ENCODE measurements at places on chromosomes 5 and 9. TPM values are rescaled to one million over a fixed set of nuclear protein-coding genes. Genes with fewer than 3 reads are reported as not detected.
A peak's percentile ranks its signal among the peaks of the same experiment; 100 is the strongest.

DMRT3 gene
- not detected for total RNA-seq

RLN2 gene
- 0.30 TPM for total RNA-seq

MLANA gene
- not detected for total RNA-seq

PPP3R2 gene
- total RNA-seq: not detected

PCDHGC3 gene
- total RNA-seq: 0.24 TPM

HSPA5 gene
- total RNA-seq: 260 TPM

PCDHGB4 gene
- 0.21 TPM for total RNA-seq

BRD3OS gene
- total RNA-seq: 14.9 TPM

WHRN gene
- 2.1 TPM for total RNA-seq

WDR38 gene
- total RNA-seq: not detected

SLCO6A1 gene
- not detected for total RNA-seq

DNA sequence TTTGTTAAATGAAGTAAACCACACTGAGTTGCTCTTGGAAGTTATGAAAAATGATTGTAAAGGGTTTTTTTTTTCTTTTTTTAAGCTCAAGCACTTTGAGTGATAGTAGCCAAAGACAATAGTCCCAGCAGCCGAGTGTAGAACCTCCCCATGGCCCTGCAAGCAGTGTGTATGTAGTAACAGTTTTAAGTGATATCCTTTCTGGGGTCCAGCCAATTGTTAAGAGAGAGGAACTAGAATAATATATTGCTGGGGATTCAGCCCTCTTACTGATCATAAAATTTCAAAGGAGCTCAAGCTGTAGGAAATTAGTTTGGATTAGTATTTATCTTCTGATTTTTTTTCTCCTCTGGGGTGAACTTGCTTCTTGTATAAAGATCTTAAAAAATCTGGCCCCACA is 43.2 kb downstream of the NPR3 start:
- no peaks in the 10 kb centered on the region for H3K4me1 ChIP-seq
- H3K27me3 ChIP-seq: no peaks in the 10 kb centered on the region
- H3K4me3 ChIP-seq: no peak overlapping the region
- no peak for DNase-seq
- no peak overlapping the region for H3K27ac ChIP-seq

GRCh38 chr9:133003671-133004090 is 25.2 kb downstream of the GFI1B start:
- no peaks in the 10 kb centered on the region for H3K4me1 ChIP-seq
- H3K27me3 ChIP-seq: peaks cover 23% of the 10 kb centered on the region
- no peak for DNase-seq
- no peak overlapping the region for H3K4me3 ChIP-seq
- no peaks in the 10 kb centered on the region for H3K36me3 ChIP-seq

DNA sequence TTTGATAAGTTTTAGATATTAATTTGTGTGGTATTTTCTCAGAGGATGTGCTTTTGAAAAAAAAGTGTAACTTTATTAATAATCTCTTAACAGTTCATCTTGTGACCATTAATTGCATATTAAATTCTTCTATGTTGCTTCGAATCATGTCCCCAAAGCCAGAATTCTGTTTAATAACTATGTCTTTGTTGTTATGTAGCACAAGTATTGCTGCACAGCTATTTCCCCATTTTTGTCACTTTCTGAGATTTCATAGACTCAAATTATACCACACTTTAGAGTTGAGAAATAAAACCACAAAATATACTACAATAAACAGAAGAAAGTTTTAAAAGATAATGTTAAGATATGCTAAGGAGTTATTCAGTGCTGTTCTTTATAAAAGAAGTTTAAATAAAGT is 2.8 kb downstream of the MEF2C start:
- no peak overlapping the region for H3K27ac ChIP-seq
- H3K36me3 ChIP-seq: no peaks in the 10 kb centered on the region
- DNase-seq: no peak
- no peak overlapping the region for H3K4me3 ChIP-seq
- peaks cover 49% of the 10 kb centered on the region for H3K27me3 ChIP-seq

GRCh38 chr9:120538339-120538738 is 41.6 kb downstream of the CDK5RAP2 start:
- H3K4me1 ChIP-seq: peaks cover 6% of the 10 kb centered on the region
- H3K27me3 ChIP-seq: no peaks in the 10 kb centered on the region
- no peak overlapping the region for H3K27ac ChIP-seq
- peaks cover 37% of the 10 kb centered on the region for H3K36me3 ChIP-seq

DNA sequence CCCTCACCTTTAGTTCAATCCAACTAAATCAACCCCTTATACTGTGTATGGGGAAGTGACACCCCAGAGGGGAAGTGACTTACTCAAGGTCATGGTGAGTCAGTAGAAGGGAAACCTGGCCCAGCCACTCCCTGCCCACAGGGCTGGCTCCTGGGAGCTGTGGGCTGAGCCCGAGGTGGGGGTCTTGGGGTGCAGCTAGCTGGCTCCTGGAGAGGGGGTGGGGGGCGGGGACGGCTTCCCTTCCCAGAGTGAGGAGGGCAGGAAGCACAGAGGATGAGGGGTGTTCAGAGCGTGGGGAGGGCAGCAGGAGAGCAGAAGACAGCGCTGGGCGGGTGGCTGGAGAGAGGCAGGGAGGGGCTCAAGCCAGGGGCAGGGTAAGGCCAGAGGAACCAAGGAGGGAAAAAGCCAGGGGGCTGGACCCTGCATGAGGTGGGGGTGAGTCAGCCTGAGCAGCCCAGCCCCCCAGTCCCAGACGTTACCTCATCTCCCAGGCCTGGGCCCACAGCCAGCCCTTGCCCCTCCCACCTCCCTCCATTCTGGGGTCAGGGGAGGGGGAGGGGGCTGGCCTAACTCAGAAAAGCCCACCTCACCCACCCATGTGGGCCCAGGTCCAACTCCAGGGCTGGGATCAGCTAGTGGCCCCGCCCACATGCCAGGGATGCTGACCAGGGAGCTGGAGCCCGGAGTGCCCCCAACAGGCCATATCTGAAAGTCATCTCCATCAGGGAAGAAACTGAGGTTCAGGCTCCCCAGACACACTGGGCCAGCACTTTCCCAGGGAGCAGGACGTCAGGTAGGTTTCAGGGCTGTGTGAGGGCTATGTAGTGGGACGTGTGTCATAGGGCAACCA is 2.8 kb downstream of the PDLIM7 start:
- DNase-seq: peak; percentile 73
- peaks cover 20% of the 10 kb centered on the region for H3K36me3 ChIP-seq
- H3K27me3 ChIP-seq: peaks cover 14% of the 10 kb centered on the region

DNA sequence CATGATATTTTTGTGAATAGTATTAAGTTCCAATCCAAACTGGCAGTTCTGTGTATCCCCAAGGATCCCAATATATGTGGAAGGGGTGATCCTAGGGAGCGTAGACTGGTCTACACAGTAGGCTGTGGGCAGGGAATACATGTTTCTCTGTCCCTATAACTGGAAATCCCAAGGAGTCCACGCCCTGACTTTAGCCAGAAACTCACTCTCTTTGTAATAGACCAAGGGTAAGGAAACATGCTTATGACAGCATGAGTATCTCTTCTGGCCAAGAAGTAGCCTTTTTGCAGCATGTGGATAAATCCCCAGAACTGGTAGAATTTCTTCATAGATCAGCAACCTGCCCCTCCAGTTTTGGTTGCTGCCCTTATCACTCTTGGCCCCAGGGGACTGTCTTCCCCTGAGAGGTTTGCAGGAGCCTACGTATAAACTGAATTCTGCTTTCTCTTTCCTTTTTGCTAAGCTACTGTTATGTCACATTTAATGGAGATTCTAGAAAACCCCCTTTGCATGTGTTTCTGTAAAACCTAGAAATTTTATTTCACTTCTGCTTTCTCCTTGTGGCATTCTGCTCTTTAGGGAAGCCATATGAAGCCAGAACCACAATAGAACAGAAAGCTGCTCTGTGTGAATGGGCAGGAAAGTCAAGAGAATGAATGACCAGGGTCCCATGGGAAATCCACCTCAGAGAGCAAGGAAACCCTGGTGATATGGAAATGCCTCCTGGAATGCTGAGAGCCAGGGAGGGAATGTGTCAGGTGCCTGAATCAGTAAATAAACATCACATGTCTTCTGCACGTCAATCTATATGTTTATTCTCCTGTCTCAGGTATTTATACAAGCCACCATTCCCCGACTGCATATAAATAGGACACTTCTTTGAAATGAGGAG is 3.5 kb downstream of the IFNA2 start:
- peak; percentile 74 for DNase-seq
- H3K4me1 ChIP-seq: peaks cover 11% of the 10 kb centered on the region
- H3K27ac ChIP-seq: no peak overlapping the region
- no peak overlapping the region for H3K4me3 ChIP-seq
- H3K36me3 ChIP-seq: no peaks in the 10 kb centered on the region

DNA sequence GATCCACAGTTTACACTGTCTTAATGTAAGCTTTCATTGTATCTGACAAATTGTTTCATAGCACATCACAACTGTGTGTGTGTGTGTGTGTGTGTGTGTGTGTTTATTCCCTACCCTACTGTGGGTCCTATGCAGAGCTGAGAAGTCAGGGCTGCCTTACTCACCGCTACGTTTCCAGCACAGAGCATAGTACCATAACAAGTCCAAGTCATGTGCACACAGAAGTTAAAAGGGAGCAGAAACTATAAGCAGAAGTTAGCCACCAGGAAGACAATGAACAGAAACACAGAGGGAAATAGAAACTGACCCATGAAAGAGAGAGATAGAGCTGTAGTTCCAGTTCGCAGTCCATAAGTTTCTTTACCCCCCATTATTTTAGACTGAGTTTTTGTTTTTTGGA is 38.2 kb upstream of the DMXL1 start:
- H3K4me1 ChIP-seq: peaks cover 23% of the 10 kb centered on the region
- no peaks in the 10 kb centered on the region for H3K27me3 ChIP-seq
- H3K27ac ChIP-seq: no peak overlapping the region
- H3K36me3 ChIP-seq: peaks cover 2% of the 10 kb centered on the region

GRCh38 chr9:78132701-78133058 is 101.1 kb upstream of the GNAQ start:
- H3K4me3 ChIP-seq: peak overlapping the region; percentile 47
- H3K4me1 ChIP-seq: peaks cover 20% of the 10 kb centered on the region
- peak overlapping the region; percentile 35 for H3K27ac ChIP-seq
- DNase-seq: peak; percentile 57
- peaks cover 16% of the 10 kb centered on the region for H3K27me3 ChIP-seq

- H3K4me3 ChIP-seq: no peak overlapping the region
- H3K36me3 ChIP-seq: no peaks in the 10 kb centered on the region
- DNase-seq: no peak
- no peaks in the 10 kb centered on the region for H3K27me3 ChIP-seq
- H3K4me1 ChIP-seq: no peaks in the 10 kb centered on the region
Observed at GRCh38 chr9:16358751-16359150, 511.7 kb downstream of the BNC2 start.

- no peak overlapping the region for H3K4me3 ChIP-seq
- no peaks in the 10 kb centered on the region for H3K4me1 ChIP-seq
- no peak overlapping the region for H3K27ac ChIP-seq
- DNase-seq: peak; percentile 65
- peaks cover 17% of the 10 kb centered on the region for H3K27me3 ChIP-seq
Observed at GRCh38 chr5:36305571-36306326, 4.0 kb upstream of the RANBP3L start.

DNA sequence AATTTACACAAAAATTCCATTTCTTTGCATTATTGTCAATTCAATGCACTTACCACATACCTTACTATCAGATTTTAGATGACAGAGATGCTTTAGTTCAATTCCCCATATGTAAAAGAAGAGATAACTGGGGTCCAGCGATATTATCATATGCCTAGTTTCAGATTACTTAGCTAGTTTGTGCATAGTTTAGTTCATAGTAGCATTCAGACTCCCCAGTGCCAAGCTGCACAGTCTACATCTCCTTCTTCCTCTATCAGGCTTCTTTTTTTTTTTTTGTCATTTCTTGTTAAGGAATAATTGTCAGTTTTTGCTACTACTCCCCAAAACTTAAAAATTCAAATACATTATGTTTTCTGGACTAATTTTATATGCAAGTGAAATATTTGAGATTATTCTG is 175.0 kb downstream of the SSBP2 start:
- peaks cover 4% of the 10 kb centered on the region for H3K4me1 ChIP-seq
- no peaks in the 10 kb centered on the region for H3K36me3 ChIP-seq
- no peaks in the 10 kb centered on the region for H3K27me3 ChIP-seq
- H3K4me3 ChIP-seq: no peak overlapping the region
- no peak for DNase-seq
- no peak overlapping the region for H3K27ac ChIP-seq

- H3K4me1 ChIP-seq: peaks cover 31% of the 10 kb centered on the region
- peaks cover 41% of the 10 kb centered on the region for H3K36me3 ChIP-seq
- no peak overlapping the region for H3K4me3 ChIP-seq
- H3K27me3 ChIP-seq: no peaks in the 10 kb centered on the region
Observed at GRCh38 chr5:176454724-176455394, 6.7 kb downstream of the FAF2 start.

DNA sequence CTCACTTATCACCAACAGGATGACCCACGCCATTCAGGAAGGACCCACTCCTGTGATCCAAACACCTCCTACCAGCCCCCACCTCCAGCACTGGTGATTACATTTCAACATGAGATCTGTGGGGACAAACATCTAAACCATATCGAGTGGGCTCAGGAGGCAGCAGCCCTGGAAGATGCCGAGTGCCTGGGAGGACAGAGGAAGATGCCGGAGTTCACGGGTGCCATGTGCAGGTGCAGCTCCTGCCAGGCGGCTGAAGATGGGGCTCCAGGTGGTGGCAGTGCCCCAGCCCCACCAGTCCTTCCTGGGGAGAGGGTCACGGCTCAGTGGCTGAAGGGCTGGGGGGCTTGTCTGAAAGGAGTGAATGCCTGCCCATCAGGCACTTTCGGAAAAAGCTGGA is 6.1 kb upstream of the CEP72 start:
- DNase-seq: no peak
- H3K4me1 ChIP-seq: peaks cover 18% of the 10 kb centered on the region
- no peaks in the 10 kb centered on the region for H3K36me3 ChIP-seq
- no peak overlapping the region for H3K27ac ChIP-seq
- H3K4me3 ChIP-seq: no peak overlapping the region

- no peak for DNase-seq
- H3K4me3 ChIP-seq: no peak overlapping the region
- no peaks in the 10 kb centered on the region for H3K27me3 ChIP-seq
- no peaks in the 10 kb centered on the region for H3K36me3 ChIP-seq
Observed at GRCh38 chr9:13513286-13513685, 233.8 kb upstream of the MPDZ start.

DNA sequence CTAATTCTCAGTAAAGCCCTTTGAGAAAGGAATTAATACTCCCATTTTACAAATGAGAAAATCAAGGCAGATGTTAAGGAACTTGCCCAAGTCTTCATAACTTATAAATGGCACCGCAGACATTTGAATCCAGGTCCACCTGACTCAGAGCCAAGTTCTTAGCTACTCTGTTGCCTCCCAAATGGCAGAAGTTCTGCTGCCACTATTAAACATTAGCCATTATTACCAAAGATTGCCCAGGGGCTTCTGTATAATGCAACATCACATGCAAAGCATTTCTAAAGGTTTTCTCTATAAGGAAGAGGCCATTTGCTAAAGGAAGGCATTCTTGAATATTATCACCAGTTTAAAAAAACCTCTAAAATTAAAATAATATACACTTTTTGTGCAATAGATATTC is 28.3 kb downstream of the TPD52L3 start:
- H3K4me1 ChIP-seq: peaks cover 11% of the 10 kb centered on the region
- H3K27me3 ChIP-seq: peaks cover 9% of the 10 kb centered on the region
- no peak for DNase-seq
- no peak overlapping the region for H3K27ac ChIP-seq

- no peaks in the 10 kb centered on the region for H3K27me3 ChIP-seq
- H3K4me3 ChIP-seq: no peak overlapping the region
- H3K4me1 ChIP-seq: peaks cover 35% of the 10 kb centered on the region
- H3K27ac ChIP-seq: peak overlapping the region; percentile 48
- H3K36me3 ChIP-seq: peaks cover 17% of the 10 kb centered on the region
Observed at GRCh38 chr9:133420392-133420827, 1.8 kb upstream of the ADAMTS13 start.

- no peak overlapping the region for H3K27ac ChIP-seq
- H3K27me3 ChIP-seq: peaks cover 2% of the 10 kb centered on the region
- no peaks in the 10 kb centered on the region for H3K36me3 ChIP-seq
- H3K4me3 ChIP-seq: no peak overlapping the region
- DNase-seq: no peak
Observed at GRCh38 chr9:99182356-99182755, 39.4 kb downstream of the ALG2 start.
